ENCODE measurements at places on chromosomes 7 and 10. TPM values are rescaled to one million over a fixed set of nuclear protein-coding genes. Genes with fewer than 3 reads are reported as not detected.

DNA sequence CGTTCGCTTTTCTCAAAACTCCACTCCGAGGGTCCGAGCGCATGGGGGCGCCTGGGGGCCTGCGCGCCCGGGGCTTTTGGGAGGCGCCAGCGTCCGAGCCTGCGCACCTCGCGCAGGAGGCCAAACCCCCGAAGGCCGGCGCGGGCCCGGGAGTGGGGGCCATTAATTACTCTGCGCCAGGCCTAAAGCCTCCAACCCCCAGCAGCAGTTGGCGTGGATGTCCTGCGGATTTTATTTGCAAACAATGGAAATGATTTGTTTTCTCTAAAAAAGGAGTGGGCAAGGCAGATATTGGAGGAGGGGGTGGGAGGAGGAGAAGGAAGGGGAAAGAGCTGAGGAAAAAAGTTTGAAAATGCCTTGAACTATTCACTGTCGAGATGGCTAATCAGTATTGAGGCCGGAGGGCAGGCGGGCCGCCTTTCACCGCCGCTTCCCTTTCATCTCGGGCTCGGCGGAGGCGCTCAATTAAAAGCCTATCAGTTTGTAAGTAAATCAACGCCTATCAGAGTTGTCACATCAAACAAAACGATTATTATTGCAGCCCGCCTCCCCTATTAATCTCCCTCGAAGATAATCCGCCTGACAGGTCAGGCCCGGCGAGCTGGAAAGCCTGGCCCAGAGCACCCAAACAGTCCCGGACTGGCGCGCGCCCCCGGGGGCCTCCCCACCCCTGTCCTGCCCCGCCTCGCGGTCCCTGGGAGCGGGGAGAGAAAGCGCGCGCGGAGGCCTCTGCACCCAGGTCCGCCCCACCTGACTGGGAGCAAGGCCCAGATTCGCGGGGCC, 3.4 kb upstream of the ZNF503 start:
- no peak for DNase-seq

DNA sequence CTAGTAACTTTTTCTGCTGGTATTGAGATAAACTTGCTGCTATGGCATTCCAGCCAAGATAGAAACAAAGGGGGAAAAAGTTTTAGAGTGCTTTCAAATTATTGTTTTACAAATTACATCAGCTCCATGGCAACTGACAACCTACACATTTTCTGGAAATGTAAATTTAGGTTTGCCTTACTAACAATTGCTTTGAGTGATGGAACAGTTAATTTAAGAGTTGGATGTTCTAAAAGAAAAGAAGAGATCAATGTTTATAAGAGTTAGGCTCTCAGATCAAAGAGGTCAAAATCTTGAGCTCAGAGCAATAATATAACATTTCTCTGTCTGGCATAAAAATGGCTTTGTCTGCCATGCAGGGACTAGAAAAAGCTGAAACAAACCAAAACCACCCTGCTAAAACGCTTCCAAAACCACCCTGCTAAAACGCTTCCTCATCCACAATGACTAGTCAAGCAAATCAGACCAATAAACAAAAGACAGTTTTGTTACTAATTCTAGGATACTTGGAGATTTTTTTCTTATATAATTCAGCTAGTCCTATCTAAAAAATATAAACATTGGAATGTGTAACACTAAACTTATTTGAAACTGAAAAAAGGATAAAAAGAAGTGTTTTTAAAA, 32.3 kb downstream of the ORC5 start:
- DNase-seq: no peak

DNA sequence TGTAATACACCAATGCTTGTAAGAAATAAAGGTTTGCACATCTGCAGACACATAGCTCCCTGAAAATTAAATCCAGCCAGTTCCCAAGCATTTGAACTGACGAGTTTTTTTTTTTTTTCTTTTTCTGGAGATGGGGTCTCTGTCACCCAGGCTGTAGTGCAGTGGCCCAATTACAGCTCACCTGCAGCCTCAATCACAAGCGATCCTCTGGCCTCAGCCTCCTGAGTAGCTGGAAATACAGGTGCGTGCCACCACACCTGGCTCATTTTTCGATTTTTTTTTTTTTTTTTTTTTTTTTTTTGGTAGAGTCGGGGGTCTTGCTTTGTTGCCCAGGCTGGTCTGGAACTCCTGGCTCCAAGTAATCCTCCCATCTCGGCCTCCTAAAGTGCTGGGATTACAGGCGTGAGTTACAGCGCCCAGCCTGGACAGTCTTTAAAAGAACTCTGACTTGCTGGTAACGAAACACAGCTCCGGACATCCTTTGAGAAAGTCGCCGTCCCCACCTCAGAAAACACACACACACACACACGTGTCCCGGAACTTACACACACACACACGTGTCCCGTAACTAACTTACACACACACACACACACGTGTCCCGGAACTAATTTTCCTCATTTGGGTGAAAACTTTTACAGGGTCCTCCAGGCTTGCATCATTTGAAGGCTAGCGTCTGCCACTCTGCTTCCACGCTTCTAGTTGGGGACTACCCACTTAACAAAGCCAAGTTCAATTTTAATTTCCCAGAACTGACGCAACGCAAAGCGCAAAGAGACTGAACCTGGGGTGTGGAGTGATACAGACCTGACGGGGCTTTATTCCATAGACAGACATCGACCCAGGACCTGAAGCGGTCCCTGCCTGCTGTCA, 18.6 kb downstream of the OCM2 start:
- DNase-seq: no peak

DNA sequence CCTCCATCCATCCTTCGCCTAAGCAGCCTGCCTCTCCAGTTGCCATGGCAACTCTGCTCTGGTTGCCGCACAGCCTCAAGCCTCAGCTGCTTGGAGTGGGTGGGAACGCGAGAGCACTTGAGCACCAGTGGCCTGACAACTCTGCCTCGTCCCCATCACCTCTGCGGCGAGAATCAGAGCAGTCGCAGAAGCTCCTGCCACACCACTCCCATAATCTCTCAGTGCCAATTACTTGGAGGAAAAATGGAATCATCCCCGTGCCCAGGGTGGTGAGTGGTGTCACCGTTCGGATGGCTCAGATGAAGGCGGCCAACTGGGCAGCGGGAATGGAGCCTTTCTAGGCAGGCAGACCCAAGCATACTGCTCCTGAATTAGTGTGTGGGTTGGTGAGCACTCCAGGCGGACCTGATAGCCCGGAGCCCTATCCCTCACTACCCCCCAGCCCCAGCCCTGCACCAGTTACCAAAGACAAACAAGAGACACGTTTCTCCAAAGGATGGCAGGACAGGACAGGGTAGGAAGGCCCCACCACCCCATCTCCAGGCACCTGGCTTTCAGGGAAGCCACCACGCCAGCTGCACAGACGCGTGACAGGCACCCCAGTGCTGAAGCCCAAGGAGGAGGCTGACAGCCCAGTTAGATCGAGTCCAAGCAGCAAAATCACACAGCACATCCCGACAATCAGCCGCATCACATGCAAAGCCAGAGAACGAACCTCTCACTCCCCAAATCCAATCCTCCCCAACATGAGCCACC, 335.4 kb downstream of the PTPRN2 start:
- DNase-seq: no peak

DNA sequence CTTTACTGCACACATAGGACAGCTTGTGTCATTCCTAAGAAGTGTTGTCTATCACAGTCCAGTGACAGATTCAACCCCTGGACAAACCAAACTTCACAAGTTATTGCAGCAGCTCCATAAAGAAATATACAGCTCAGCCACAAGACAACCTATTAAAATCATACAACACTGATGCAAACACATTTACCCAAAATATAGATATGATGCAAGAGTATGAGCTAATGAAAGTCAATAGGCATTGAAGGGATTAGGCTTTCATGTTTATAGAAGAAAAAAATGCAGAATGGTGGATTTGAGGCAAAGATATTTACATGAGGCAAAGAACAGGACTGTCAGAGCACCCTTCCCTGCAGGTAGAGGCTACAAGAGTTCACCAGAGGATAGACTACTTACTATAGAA, 14.9 kb upstream of the RAPGEF5 start:
- no peak for DNase-seq

DNA sequence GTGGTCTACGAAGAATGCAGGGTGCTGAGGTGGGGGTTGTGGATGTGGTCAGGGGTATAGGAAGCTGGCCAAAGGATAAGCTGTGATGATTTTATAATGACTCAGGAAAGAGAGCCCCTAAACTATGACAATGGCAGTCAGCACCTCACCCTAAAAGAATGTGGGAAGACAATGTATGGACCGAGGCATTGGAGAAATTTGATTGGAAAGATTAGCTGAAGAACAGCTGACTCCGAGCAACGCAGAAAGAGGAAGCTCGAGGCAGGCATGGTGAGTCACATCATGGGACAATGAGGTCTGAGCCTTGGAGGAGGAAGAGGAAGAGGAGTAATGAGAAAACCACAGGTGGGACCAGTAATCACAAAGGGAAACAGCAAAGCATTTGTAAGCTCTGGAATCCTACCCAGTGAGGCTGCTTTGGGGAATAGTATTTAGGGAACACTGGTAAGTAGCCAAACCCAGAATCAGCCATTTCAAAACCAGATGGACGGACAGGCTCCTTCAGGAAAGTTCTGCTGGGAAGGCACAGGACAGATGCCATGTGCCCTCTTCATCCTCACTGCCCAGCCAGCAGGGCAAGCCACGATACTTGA, 295.4 kb downstream of the PRPF18 start:
- no peak for DNase-seq

DNA sequence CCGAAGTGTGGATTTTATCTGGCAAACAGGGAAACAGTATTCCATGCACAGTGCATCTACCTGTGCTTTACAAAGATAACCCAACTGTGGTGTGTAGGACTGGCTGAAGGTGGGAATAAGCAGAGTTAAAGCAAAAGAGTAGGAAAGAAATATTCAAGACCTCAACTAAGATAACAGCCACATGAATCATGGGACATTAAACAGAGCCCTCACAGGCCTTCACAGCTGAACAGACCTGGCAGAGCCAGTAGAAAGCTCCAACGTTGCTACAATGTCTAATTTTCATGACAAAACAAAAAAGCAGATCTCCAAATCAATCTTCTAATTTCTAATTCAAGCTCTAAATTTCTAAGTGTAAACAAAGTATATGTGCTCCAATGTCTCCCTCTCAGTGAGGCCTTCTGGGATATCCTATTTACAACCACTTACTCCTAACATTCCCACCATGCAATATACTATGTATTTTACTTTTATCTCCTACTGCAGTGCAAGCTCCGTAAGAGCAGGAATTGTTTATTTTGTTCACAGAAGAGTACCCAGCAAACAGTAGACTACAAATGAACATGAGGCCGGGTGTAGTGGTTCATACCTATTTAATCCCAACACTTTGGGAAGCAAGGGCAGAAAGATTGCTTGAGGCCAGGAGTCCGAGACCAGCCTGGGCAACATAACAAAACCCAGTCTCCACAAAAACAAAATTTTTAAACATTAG, 63.5 kb downstream of the UBE2H start:
- no peak for DNase-seq

DNA sequence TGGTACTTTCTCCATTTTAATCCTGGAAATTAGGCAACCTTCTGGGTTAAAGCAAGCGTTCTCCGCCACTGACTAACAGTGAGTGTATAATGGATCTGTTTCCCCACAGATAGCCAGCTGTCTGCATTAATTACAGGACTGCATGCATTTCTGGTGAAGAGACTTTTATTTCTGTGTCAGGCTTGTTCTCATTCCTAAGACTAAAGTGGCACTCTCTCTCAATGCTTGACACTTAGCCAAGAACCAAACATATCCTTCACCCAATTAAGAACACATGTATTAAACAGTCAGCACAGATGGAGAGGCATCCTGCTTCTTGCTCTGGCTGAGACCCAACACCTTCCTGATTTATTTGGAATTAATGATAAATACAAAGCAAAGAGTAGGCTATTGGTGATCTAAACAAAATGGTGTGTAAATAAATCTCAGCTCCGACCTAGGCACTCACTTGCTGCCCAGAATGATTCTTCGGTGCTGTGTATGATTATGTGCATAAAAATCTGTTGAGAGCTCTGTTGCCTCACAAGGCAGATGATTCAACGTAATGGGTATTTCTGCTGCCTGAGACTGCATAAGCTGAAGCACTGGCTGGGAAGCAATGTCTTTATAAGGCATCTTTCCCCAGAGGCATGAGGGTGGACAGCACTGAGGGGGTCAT, 16.8 kb downstream of the CALU start:
- DNase-seq: no peak

GRCh38 chr10:117619707-117620405, 77.3 kb downstream of the EMX2 start:
- DNase-seq: no peak

- DNase-seq: no peak
Observed at GRCh38 chr10:68230268-68230667, 1.6 kb downstream of the ATOH7 start.

- DNase-seq: no peak
Observed at GRCh38 chr7:41578700-41579099, 124.2 kb downstream of the INHBA start.

GRCh38 chr7:55538538-55538937, 33.8 kb downstream of the VOPP1 start:
- no peak for DNase-seq

GRCh38 chr7:118629898-118630438, 405.5 kb downstream of the ANKRD7 start:
- no peak for DNase-seq

Gene HECW1
- 0.09 TPM for total RNA-seq

Gene OGDHL
- not detected for total RNA-seq

All from omental fat pad (tissue), 4 donors.